ENCODE measurements at places on chromosomes 12 and 14.

- no peak for DNase-seq
Observed at GRCh38 chr12:6343518-6343917, 1.6 kb upstream of the TNFRSF1A start.

- no peak for DNase-seq
Observed at GRCh38 chr12:56257491-56258067, 605 bp downstream of the ANKRD52 start.

- no peak for DNase-seq
Observed at GRCh38 chr12:83514372-83514771, 827.7 kb downstream of the TMTC2 start.

DNA sequence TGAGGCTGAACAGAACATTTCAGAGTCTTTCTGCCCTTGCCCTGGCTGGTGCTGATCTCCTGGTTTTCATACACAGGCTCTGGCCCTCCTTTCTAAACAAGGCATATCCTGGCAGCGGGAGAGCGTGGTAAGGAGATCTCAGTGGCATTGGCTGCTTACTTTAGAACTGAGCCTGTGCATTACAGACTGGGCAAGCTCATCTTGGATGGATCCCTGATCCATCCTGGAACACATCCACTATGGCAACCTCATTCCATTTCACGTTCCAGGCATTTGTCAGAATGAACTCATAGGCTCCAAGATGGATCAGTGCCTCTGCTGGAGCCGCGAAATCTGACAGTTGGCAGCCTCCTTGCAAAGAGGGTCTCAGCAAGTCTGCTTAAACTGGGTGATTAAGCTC lies 224.5 kb upstream of the PELI2 start:
- DNase-seq: no peak

- DNase-seq: no peak
Observed at GRCh38 chr12:95147866-95148265, 69.4 kb downstream of the FGD6 start.

GRCh38 chr12:49811136-49811535 lies 17.1 kb downstream of the NCKAP5L start:
- DNase-seq: no peak

- DNase-seq: no peak
Observed at GRCh38 chr14:58699681-58700205, 62.0 kb downstream of the DACT1 start.

DNA sequence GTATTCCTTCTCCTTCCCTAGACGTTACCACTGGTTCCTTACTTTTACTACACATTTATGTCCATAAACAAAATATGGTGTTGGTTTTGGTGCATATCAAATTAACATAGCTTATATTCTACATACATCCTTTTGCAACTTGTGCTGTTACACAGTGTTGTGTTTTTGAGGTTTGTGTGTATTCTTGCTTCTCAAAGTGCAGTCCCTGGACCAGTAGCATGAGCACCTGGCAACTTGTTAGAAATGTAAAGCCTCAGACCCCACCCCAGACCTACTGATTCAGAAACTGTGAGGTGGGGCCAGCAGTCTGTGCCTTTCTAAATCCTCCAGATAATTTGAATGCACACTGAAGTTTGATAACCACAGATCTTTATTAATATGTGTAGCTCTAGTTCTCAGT lies 65.9 kb downstream of the RNFT2 start:
- no peak for DNase-seq

DNA sequence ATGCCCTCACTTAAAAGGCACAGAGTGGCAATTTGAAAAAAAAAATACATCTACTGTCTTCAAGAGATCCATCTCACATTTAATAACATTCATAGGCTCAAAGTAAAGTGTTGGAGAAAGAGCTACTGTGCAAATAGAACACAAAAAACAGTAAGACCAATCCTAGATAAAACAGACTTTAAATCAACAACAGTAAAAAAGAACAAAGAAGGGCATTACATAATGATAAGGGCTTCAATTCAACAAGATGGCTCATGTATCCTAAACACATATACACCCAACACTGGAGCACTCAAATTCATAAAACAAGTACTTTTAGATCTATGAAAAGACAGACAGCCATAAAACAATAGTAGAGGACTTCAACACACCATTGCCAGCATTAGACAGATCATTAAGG lies 93.6 kb upstream of the PCED1B start:
- no peak for DNase-seq

DNA sequence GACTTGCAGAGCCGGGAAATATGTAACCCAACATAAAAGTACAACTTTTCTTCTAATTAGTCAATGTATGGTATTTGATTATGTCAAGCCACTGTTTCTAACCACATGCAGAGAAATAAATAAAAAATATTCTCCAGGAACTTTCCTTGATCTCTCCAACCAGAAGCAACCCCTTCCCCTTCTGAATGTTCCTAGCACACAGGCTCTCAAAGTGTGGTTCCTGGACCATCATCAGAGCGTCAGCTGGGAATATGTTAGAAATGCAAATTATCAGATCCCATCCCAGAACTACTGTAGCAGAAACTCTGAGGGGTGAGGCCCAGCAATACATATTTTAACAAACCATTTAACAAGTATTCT lies 21.0 kb upstream of the ITPR2 start:
- no peak for DNase-seq

DNA sequence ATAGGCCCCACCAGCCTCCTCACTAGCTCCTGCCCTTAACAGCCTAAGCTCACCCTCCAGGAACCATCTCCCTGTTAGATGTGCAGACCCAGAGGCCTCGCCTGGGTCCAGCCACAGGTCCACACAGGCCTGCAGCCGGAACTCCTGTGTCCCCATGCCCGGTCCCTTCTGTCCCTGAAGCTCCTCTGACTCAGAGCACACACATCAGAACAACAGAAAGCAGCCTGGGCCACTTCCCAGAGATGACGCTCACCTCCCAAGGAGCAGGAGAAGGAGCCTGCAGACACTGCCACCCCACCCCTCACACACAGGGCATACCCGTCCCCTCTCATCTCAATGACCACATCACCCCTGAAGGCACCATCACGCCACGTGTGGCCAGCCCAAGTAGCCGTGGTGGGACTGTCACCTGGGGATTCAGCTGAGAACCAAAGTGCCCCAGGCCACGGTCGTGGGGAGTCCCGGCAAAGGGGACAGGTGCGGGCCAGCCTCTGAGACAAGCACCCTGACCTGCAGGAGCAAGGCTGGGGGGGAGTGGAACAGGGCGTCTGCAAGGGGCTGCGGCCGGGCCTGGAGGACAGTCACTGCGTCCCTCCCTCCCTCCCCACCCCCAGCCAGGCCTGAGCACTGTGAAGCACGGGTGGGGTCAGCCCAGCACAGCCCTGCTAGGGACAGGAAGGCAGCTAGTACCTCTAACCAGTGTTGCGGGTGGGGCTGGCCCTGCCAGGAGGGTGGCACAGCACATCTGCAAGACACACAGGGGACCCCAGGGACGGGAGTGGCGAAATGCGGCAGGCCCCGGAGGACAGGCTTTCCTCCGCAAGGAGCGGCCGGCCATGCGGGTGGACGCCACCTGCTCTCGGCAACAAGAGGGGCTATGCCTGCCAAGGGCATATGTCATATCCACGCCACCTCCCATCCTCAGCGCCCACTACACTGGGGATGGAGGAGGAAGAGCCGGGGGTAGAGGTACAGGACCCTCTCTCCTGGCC lies 5.5 kb downstream of the AKT1 start:
- DNase-seq: no peak

DNA sequence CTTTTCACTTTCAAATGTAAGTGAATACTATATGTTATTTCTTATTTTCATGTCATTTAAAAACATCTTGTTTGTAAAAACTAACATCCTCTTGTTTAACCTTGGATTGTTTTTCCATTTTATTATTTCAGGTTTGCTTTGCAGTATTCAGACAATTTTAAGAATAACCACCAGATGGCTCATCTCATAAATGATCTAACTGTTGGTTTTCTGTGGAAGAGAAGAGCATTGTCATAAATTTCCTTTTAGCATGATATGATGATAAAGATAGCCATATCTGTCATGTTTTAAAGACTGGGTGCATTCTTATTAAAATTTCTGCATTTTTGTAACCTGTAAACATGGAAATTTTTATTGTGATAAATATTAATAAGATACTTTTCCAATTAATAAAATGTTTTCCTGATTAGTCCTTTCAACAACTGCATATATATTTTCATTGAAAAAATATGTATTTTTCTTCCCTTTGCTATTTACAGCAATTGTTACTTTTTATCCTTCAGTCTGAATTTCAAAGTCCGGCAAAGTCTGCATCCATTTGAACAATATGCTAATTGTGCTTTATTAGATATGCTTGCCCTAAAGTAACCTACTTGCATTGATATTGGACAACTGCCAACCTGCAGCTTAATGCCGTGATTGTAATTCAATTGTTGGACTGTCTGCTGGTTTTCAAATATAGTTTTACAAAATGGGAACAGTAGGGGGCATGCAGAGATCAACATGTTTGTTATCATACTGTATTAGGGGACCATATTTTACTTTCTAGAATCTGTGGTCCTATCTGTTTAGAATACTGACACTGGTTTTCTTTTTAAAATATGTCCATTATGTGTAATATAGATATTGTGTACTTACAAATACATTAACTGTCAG lies 163.4 kb downstream of the GARIN6 start:
- no peak for DNase-seq

DNA sequence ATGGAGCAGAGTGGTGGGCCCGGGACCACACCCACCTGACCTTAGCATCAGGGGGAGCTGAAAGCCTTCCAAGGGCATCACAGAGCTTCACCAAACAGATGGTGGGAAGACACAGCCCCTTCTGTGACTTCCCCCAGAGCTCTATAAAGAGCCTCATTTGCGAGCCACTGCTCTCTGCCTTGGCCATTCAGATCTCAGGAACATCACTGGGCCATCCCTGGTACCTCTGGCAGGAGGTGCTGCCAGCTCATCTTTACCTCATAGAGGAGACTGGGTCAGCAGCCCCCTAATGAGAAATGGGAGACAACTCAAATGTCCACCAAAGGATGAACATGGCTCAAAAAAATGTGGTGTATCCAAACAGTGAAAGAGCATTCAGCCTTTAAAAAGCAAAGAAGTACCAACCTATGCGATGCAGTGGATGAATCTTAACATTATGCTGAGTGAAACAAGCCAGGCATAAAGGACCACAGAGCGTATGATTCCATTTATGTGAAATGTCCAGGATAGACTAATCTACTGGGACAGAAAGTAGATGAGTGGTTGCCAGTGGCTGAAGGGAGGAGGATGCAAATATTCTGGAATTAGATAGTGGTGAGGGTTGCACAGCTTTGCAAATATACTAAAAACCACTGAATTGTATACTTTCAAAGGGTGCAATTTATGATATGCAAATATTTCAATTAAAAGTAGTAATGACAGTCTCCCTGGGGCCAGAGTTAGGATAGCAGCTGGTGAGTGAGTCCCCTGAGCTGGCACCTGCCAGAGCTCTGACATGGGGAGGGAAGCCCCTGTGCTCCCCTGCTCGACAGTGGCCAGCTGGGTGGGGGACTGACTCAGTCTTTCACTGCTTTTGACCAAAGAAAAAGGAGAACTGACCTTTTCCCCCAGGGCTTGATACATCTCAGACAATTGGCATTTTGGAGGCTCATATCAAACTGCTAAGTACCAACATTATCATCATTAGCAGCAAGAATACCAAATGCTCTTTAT lies 116.6 kb downstream of the GCH1 start:
- DNase-seq: no peak

DNA sequence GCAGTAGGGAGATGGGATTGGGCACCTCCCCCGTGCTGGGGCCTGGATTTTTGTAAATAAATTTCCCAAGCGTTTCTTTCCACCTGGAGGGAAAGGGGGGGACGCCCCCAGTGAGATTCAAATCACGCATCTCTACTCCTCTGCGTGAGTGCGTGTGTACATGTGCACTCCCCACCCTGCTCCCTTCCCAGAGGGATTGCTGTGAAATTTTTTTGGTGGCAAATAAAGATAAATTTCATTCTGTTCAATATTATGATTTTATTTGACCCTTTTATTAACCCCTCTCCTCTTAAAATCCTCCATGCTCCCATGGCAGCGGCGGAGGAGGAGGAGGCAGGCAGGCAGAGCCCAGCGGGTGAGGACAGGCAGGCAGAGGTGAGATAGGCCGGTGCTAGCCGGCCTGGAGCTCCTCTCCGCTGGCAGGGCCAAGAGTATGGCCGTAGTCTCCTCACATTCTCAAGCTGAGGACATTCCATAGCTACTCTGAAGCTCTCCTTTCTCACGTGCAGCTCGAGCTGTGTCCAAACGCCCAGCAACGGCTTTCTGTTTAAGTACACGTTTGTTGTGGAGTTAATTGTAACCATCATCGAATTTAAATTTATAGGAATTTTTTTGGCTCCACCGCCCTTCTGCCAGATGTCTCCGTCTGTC lies 1.5 kb upstream of the HOTAIR start:
- no peak for DNase-seq

- DNase-seq: no peak
Observed at GRCh38 chr12:54371328-54372112, 7.2 kb upstream of the GPR84 start.

GRCh38 chr12:94909663-94910062 lies 93.8 kb downstream of the NDUFA12 start:
- DNase-seq: no peak

DNA sequence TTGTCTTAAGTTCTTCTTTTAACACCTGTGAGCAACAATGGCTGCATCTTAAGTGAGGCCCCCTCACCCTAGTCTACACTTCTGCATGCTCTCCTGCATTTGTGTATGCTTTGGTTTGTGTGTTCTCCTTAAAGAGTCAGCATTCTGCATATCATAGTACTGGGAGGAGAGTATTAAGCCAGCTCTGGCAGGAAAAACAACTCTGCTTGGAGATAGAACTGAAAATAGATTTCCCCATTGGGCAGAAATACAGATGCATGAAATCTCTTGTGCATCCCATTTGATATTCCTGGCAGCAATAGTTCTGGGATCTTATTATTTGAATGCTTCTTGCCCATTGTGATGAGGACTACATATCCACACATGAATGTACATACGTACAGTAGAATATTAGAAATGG lies 70.6 kb upstream of the PRICKLE1 start:
- DNase-seq: no peak

Data from stimulated activated CD4-positive, alpha-beta T cell treated with anti-CD3 and anti-CD28 coated beads, Interleukin-1b, Interleukin-23, amount 100 ng/mL, for 4 hours (primary cell).